ENCODE measurements at places on chromosomes 16 and 17.
A peak's percentile ranks its signal among the peaks of the same experiment; 100 is the strongest.

- DNase-seq = no peak
These were observed 68.2 kb downstream of the CDK12 start for GRCh38 chr17:39529455-39529854.

DNA sequence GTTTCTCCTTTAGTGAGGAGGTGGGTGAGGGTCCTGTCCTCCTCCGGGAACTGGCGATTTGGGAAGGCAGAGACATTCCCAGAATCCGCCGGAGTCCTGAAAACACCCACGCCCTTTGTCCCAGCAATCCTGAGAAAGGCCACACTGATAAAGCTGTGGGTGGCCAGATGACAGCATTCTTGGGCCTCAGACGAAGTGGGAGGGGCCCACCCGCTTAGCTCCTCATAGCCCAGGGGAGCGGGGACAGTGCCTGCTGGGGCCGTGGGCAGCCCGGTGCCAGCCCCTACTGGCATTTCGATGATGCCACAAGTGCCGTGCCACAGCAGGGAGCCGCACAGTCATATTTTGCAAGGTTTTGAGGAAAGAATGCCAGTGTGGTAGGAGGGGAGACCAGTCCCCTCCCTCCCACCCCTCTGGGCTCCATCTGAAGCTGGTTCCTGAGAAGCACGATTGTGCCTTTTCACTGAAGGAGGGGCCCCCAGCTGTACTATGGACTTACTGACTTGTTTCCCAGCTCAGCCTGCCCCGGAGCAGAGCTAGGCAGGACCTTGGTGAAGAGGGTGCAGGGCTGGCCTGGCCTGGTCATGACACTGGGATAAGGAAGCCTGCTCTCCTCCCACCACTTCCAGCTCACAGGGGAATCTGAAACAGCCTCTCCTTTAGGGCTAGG, 20.9 kb upstream of the MPRIP start:
- no peak for DNase-seq

GRCh38 chr17:51050291-51051033, 70.2 kb downstream of the SPAG9 start:
- DNase-seq = no peak

DNA sequence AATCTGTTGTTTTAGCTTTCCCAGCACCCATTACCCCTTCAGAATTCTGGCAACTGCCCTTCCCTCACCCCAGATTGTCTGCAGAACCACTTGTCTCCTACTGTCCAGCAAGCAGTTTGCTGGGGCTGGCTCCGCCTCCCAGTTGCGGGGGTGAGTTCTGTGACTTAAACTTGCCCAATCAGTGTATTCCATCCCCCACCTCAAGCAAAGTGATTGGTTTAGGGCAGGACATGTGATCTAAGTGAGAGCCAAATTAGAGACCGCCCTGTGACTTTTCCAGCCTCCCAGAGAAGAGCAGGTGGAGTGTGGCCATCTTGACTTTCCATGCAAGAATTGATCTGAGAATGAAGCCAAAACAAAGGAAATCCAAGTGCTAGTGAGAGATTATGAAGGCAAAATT, 22.7 kb upstream of the SRCIN1 start:
- no peak for DNase-seq

GRCh38 chr16:57413733-57414132, 9.2 kb downstream of the CCL17 start:
- DNase-seq = no peak

DNA sequence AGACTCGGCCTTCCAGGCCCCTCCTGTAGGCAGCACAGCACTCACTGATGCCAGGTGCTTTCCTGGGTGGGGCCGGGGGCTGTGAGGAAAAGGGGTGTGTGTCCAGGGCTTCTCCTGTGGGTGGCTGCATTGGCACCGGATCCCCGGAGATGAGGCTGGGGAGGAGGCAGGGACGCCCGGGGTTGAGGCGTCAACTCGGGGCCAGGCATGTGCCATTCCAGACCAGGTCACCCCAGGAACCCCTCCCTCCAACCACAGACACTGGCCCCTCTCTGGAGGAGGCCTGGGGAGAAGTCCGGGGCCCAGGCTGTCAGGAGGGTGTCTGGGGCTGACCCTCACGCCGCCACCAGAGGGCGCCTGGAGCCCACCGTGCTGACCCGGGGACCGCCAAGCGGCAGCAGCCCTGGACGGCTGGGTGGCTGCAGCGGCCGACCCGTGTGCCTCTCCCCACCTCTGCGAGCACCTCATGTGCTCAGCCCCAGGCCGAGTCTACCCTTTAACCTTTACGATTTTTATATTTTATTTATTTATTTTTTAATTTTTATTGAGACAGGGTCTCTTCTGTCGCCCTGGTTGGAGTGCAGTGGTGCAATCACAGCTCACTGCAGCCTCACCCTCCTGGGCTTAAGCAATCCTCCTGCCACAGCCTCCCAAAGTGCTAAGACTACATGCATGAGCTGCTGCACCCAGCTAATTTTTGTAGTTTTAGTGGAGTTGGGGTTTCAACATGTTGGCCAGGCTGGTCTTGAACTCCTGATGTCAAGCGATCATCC, 3.2 kb upstream of the METRN start:
- peak; percentile 51 for DNase-seq

GRCh38 chr17:58264407-58265103, 16.2 kb downstream of the MPO start:
- no peak for DNase-seq

- DNase-seq = no peak
These were observed 184.6 kb upstream of the WSB1 start for GRCh38 chr17:27109346-27109745.

- peak; percentile 58 for DNase-seq
These were observed 25.7 kb downstream of the CIBAR2 start for GRCh38 chr16:85086347-85087291.

DNA sequence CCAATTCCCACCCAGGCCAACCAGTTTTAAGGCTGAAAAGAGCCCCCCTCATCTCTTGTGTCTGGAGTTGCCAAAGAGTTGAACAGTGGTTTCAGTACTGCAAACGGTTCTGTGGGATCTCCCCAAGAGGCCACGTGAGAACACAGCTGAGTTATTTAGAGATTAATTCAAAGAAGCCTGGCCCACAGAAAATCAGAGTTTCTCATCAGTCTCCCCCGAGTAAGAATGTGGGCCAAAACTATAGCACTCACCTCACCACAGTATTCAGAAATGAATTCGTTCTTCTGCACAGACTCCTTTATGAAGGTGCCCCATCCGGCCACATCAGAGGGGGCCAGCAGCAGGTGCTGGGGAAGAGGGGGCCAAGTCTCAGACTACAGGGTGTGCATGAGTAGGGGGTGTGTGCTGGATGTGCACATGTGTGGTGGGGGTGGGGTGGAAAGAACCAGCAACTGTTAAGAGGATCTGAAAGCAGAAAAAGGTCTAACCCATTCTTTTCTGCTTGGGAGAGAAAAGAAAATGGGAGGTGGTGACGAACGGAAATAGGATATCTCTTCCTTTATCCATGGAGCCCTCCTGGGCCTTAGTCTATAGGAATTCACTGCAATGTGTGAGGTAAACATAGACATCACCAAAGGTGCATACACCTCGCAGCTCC, 22.6 kb downstream of the CNTNAP1 start:
- DNase-seq = peak; percentile 29

- no peak for DNase-seq
These were observed 6.0 kb downstream of the LYRM1 start for GRCh38 chr16:20906341-20907255.

GRCh38 chr16:30009990-30010843, 610 bp downstream of the DOC2A start:
- DNase-seq = no peak

GRCh38 chr17:16475179-16475704, 16.8 kb downstream of the LRRC75A start:
- no peak for DNase-seq

GRCh38 chr17:50426814-50427787, 1.1 kb downstream of the ACSF2 start:
- DNase-seq = no peak

GRCh38 chr17:69945698-69946185, 129.3 kb upstream of the KCNJ16 start:
- DNase-seq = no peak

- no peak for DNase-seq
These were observed 130.6 kb upstream of the TOX3 start for GRCh38 chr16:52677501-52677900.

GRCh38 chr16:78984324-78984723, 616.2 kb downstream of the MAF start:
- no peak for DNase-seq

DNA sequence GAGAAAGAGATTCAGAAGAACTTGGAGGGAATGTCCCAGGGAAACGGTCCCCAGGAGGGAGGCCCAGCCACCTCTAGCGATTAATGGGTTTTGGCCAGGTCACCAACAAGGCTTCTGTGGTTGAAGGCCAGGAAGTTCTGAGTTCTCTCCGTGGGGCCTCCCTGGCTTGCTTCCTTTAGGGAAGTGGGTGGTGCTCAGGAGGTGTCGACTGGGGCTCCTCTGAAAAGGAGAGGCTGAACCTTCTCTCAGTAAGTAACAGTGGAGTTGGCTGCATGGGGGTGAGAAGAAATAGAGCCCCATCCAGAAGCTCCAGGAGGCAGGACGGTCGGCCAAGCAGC, 77.1 kb upstream of the GSE1 start:
- no peak for DNase-seq

- DNase-seq = no peak
These were observed 14.0 kb downstream of the YPEL2 start for GRCh38 chr17:59345476-59345875.

GRCh38 chr17:36135465-36135864, 31.8 kb downstream of the CCL4 start:
- DNase-seq = no peak

DNA sequence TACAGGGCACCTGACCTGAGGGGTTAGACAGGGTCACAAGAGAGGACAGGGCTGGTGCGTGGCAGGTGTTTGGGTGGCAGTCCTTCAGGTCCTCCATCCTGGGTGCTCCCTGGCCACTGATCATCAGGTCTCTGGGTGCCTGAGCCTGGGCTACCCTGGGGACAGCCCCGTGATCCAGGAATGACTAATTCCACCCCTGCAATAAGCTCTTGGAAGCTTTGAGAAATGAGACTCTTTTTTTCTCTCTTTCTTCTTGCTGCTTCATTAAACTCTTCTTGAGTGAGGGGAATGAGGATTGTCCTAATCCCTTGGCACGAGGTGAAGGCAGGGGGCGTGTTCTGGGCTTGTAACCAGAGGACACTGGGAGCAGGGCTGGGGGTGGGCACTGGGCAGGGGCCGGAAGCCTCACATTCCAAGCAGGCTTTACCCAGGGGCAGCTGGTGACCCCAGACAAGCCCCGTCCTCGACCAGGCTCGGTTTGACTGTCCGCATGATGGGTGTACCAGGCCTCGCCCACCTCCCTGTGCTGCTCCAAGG, 21.4 kb upstream of the SPNS2 start:
- no peak for DNase-seq
